ENCODE measurements at places on chromosomes 2 and 18. TPM values are rescaled to one million over a fixed set of nuclear protein-coding genes. Genes with fewer than 3 reads are reported as not detected.

SAG gene
- total RNA-seq: not detected

EN1 gene
- 0.13 TPM for total RNA-seq

WNT10A gene
- 0.17 TPM for total RNA-seq

UGT1A5 gene
- not detected for total RNA-seq
